ENCODE measurements at places on chromosomes 3 and 15. TPM values are rescaled to one million over a fixed set of nuclear protein-coding genes. Genes with fewer than 3 reads are reported as not detected.
A peak's percentile ranks its signal among the peaks of the same experiment; 100 is the strongest.

- DNase-seq, result no peak
Measured at GRCh38 chr3:14137004-14137403, 12.2 kb downstream of the TMEM43 start.

DNA sequence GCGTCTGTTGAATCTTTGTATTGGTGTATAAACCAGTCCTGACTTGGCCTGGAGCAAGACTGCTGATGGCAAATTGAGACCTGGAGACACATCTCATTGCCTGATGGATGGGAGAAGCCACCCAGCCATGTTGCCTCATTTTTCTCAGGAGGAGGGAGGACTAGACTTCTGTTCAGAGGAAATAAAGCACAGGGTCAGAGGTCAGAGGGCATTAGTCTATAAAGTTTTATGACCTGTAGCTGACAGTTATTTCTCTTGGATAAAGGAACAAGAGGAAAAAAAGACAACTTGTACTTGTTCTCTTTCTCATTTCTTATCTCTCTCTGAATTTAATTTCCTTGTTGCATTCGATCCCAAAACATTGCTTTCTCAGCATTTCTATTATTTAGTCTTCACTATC lies 775.9 kb downstream of the SQOR start:
- no peak for DNase-seq

DNA sequence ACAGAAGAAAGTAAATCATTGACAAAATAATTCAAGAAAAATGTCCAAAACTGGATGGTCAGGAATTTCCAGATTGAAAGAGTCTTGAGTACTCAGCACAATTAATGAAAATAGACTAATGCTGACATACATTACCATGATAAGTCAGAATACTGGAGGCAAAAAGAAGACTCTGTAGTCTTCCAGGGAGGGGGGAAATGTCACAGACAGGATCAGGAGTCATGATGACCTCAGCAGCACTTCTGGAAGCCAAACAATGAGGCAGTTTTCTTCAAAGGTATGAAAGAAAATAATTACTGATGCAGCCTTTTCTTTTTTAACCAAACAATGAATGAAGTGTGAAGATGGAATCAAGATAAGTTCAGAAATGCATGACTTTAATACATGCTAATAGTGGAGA lies 30.1 kb upstream of the SLC22A13 start:
- DNase-seq, result peak; percentile 33

- no peak for DNase-seq
Measured at GRCh38 chr15:85726454-85726853, 68.3 kb downstream of the KLHL25 start.

DNA sequence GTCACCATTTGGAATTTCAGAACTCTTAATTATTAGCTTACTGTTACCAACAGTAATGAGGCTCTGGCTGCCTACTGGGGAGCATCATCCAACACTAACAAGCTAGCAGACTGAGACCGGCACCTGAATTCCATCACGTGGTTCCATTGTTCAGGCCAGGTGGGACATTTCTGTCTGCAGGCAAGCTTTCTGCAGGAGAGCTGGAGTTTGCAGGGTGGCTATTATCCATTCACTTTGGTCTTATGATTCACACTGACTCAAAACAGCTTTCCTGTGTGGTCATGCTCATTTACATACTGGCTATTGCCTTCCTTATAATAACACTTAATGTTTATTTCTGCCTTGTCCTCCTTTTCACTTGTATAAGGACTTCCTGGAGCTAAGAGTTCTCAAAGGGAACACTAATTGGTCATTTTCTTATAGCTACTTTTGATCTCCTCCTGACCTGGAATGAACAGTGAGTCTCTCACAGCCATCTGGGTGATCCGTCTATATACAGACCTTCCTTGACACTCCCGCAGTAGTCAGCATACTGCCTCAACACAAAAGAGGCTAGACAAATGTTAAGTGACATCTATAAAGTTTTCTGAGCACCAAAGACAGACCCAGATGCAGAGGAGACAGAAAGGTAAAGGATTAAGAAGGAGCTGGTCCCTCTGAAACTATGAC lies 695.4 kb downstream of the FHIT start:
- DNase-seq, result peak; percentile 86

CHST13 gene
- total RNA-seq, result not detected

GRCh38 chr15:39878406-39878785 lies 41.7 kb downstream of the GPR176 start:
- DNase-seq, result peak; percentile 15

GRCh38 chr15:86526938-86527690 lies 447.4 kb downstream of the AGBL1 start:
- DNase-seq, result no peak

DNA sequence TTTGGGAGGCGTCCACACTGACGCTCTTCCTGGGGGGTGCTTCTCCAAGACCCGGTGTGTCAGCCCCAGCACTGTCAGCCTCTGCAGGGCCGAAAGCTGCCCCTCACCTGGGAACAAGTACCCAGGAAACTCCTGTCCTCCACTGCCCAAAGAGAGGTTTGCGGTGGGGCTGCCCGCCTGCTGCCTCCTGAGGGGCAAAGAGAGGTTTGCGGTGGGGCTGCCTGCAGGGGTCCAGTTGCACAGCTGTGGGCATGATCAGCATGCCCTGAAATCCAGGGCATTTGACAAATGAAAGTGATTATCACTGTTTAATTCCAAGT lies 15.1 kb upstream of the SNRPA1 start:
- no peak for DNase-seq
